Renal cortex interstitium (tissue), 15 donors: ENCODE measurements at places on chromosomes 16 and 17. TPM values are rescaled to one million over a fixed set of nuclear protein-coding genes. Genes with fewer than 3 reads are reported as not detected.

DNA sequence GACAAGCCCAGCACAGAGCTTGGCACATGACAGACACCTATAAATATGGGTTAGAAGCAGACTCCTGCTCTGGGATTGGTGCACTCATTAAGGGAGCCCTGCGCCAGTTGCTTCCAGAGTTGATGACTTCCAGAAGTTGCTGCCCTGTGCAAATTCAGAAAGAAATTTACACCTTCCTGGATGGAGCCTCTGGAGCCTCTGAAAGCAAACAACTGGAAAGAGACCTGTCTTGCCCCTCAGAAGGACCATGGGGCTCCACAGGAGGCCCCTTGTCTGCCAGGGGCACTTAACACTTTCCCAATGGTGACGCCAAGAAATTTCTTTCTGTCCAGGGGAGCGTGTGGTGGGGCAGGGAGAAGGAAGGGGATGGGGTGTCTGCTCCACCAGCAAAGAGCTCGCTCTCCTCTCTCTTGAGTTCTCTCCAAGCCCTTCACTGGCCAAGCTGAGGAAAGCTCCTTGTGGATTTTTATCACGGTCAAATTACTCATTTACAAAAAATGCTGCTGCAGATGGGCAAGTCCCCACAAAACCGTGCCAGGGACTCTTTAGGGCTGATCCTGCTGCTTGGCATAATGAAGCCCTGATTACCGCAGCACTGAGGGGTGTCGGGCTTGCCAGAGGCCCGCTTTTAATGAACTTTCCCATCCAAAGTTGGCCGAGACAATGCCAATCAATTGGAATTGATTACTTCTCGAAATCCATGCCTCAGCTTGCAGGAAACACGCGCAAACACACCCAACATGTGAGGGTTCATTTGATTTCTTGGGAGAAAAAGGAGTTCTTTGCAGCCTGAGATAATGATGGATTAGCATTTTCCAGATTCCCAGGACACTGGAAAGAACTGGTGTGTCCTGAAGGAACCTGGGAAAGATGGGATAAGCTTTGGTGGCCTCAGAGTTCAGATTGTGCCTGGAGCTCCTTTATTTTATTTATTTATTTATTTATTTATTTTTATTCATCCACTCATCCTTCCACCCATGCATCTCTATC lies 583.6 kb upstream of the CDH5 start:
- DNase-seq, result no peak

The LRRC37A gene
- polyA plus RNA-seq, result 8.7 TPM

GRCh38 chr16:19882186-19882585 lies 2.5 kb downstream of the GPRC5B start:
- DNase-seq, result no peak

GRCh38 chr16:11329891-11330290 lies 15.4 kb upstream of the RMI2 start:
- no peak for DNase-seq

DNA sequence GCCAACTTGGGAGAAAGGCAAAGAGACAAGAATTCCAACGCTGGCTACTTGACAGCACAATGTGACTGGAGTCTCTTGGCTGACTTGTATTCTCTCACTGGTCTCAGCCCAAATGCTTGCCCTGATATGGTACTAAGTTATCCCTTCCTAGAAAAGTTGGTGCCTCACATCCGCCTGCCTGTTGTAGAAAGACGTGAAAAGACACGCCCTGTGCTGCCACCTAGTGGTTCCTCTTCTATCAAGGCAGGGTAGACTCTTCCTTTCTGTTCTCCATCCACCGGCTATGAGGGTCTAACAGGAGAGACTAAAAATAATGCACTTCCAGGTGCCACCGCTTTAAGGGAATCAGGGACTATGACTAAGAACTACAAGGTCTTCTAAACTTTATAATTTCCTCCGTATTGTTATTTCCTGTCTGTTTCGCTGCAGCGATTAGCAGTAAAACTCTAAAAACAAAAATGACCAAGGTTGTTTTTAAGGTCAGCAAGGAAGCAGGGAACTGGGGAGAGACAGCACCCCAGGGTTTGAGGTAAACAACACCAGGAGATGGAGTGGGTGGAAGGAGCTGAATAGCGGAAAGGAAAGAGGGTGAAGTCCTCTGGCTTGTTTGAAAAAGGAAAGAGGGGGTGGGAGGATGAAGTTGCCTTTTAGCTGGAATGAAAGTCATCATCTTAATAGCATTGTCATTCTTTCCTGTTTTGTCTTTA lies 109.5 kb downstream of the YPEL2 start:
- DNase-seq, result peak; percentile 97

The GPRC5C gene
- 134 TPM for polyA plus RNA-seq

DNA sequence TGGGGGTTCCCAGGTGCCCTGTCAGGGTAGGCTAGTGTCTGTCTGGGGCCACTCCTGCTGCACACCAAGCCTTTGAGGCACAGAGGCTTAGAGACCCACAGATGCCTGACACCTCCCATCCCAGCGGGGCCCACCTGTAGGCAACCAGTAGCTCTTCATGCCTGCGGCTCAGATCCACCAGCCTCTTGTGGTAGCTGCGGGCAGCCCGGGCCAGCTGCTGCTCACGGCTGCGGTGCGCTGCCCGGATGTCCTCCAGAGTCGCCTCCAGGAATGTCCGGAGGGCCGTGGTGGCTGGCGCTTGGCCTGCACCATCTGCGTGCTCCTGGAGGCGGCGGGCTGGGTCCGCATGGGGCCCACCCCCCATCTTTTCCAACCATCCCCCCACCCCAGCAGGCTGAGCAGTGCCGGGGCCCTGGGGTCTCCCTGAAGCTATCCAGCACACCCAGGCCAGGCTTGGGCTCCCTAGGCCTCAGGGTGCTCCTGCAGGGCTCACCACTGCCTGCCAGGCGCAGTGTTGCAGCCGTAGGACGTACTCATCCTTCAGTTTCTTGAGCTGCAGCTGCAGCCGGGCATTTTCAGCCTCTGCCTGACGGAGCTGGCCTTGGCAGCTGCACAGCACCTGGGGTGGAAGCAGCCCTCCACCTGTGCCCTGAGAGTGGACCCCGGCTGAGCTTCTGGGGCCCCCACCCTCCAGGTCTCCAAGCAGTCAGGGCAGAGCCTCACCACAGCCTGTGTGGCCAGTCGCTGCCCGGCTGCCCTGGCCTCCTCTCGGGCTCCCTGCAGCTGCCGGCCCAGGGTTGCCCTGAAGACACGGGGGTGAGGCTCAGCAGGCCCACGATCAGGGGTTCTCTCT lies 1.8 kb downstream of the CCDC78 start:
- no peak for DNase-seq

The C16orf92 gene
- not detected for polyA plus RNA-seq
